C1 segment of cervical spinal cord (tissue), 14 donors: ENCODE measurements at places on chromosomes 11 and 22.

DNA sequence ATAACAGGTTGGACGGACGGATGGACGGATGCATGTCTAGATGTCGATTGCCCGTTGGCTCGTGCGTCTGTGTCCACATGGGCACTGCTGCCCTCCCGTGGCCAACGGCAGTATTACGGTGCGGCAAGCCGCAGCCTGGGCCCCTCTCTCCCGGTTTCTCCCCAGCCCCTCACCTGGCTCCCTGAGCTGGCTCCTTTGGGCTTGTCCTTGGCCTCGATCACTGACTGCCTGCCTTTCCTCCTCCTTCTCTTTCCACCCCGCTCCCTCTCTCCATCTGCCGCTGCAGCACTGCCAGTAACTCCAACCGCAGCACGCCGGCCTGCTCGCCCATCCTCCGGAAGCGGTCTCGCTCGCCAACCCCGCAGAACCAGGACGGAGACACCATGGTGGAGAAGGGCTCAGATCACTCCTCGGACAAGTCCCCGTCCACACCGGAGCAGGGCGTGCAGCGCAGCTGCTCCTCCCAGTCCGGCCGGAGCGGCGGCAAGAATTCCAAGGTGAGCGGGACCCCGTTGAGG, 77.3 kb downstream of the SCN3B start:
- peak; percentile 17 for DNase-seq

DNA sequence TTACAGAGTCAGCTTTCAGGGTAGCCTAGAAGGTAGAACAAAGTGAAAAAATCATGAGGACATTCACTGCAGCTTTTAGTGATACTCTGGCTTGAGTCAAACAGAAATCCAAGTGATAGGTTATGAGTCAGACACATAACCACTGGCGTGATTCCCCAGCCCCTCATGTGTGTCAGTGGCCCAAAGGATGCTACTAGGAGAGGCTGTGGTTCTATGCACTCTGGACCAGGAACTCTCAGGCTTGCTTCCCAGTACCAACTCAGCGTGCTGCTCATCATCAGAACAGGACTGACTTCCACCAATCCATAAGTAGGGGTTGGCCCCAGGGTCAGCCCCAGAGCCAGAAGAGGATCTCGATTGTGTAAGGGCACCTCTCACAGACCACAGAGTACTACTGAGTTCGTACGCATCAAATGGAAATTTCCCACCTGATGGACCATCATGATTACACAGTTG, 116.8 kb downstream of the MED15 start:
- no peak for DNase-seq

GRCh38 chr22:48628891-48629543, 1198.7 kb downstream of the BRD1 start:
- DNase-seq = no peak

DNA sequence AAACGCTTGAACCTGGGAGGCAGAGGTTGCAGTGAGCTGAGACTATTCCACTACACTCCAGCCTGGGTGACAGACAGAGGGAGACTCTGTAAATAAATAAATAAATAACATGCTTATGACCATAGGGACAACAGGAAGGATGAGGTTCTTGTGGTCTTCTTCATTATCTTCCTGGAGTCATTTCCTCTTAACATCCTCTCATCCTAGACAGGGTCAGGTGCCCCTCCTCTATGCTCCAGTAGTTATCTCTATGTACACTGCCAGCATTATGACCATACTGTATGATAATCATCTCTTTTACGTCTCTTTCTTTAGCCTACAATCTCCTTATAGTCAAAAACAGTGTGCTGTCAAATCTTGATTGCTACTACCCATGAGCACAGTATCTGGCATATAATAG, 17.7 kb downstream of the RAB30 start:
- DNase-seq = no peak

DNA sequence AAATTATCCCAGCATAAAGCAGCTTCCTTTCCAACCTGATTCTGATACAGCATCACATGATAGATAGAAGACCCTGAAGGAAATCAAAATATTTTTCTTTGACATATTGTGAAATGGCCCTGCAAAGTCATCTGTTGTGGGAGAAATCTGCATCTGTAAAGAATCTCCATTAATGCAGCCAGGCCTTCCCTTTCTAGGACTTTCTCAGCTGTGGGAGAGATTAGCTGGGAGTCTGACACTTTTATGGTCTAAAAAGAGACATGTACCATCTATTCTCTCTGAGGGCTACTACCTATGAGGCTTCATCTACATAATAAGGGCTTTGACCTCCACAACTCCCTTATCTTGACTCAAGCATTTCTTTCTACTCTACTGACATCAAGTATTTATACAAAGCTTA, 238.1 kb downstream of the SWAP70 start:
- DNase-seq = no peak

GRCh38 chr11:17385492-17385891, 3.0 kb downstream of the KCNJ11 start:
- no peak for DNase-seq

DNA sequence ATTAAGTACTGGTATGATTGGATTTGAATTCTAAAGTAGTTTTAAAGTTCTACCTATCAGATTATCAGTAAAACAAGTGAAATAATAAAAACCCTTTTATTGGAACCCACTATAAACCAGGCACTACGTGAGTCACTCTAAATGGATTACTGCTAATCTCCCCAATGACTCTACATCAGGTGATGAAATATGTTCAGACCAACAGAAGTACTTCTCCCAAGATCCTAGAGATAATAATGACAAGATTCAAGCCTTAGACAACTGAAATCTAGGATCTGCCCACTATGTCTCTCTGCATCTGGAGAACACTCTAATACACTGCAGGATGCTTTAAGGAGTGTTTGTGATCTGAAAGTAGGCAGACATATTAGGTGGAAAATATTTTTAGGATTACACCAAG, 652.1 kb upstream of the CHORDC1 start:
- no peak for DNase-seq

- DNase-seq = no peak
These were observed 13.8 kb upstream of the CCDC81 start for GRCh38 chr11:86360775-86361395.

- DNase-seq = no peak
These were observed 47.2 kb downstream of the PIWIL3 start for GRCh38 chr22:24727218-24727851.

DNA sequence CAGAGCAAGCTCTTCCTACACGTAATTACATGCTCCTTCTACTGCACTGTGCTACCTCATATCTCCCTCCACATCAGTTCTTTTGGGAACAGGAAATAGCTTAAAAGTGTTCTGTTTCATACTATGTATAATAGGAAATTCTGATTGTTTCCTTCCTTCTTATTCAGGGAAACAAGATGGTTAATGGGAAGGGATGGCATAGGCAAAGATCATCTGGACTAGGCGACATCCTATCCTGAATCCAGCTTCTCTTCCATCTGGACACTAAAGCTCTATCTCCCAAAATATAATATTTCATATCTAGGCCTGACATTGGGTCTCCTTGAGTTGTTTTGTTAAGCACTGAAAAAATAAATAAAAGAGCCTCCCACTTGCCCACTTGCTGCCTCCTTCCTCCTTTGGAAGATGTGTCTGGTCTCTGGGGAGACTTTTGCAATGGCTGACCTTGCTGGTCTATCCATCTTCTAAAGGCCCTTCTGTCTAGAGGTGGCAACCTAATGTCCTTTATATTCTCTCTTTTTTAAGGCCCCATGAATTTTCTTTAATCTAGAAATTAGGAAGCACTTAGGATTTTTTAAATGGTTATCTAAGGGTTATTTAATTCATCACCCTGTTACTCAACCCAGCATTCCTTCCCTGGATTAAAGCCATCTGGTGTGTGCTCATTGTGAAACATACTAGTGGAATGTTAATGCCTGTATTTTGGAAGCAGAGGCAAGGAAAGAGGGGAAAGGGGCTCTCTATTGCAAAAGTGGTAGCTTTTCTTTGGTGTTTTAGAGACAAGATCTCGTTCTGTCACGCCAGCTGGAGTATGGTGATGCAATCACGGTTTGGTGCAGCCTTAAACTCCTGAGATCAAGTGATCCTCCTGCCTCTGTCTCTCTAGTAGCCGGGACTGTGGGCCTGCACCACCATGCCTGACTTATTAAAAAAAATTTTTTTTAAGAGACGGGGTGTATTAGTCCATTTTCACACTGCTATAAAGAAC, 20.6 kb downstream of the CLMP start:
- DNase-seq = no peak

DNA sequence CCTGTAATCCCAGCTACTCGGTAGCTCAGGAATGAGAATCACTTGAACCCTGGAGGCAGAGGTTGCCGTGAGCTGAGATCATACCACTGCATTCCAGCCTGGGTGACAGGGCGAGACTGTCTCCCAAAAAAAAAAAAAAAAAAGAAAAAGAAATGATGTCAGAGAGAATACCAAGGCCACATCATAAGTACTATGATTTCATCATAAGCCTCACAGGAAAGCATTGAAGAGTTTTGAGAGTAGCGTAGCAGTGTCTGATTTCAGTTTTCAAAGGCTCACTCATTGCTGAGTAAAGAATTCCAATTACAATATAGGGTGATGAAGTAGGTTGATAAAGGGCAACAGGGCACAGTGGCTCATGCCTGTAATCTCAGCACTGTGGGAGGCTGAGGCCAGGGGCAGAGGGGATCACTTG, 88.8 kb downstream of the MRTFA start:
- no peak for DNase-seq

DNA sequence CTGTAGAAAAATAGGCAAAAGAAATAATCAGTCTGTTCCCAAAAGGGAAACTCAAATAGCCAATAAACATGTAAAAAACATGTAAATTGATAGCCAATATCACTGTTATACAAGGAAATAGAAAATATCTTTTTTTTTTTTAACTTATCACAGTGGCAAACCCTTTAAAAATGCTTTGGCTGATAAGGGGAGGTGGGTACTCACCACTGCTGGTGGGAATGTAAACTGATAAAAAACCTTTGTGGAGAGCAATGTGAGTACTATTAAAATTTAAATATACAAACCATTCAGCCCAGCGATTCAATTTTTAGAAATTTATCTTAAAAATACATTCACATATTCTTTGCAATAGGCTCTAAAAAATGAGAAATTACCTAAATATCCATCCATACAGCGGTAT, 3.6 kb downstream of the RPUSD4 start:
- DNase-seq = no peak

GRCh38 chr11:131642756-131643531, 272.5 kb downstream of the NTM start:
- DNase-seq = no peak

DNA sequence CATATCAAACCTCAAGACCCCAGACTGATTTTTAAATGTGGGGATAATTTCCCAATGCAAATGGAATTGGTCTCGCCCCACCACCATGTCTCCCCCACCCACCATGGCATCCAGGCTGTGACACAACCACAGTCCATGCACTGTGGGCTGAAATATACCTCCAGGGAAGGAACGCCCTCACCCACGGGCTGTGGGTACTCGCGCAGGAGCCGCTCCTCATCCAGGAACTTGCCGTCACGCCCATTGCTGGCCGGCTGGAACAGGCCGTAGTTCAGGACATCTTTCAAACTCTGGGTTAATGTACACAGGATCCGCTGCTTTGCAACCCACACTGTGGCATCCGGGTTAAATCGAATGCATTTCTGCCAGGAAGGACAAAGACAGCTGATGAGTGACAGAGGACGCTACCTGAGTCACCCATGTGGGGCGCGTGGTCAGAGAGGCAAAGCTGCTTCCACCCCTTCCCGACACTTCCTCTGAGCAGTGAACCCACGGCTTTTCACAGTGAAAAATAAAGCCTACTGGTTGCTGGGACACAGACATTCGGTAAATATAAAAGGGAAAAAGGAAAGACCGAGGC, 133.6 kb downstream of the SHANK2 start:
- no peak for DNase-seq

GRCh38 chr11:123249354-123249753, 54.3 kb upstream of the CLMP start:
- no peak for DNase-seq

GRCh38 chr11:66863428-66864125, 6.7 kb downstream of the LRFN4 start:
- DNase-seq = no peak

DNA sequence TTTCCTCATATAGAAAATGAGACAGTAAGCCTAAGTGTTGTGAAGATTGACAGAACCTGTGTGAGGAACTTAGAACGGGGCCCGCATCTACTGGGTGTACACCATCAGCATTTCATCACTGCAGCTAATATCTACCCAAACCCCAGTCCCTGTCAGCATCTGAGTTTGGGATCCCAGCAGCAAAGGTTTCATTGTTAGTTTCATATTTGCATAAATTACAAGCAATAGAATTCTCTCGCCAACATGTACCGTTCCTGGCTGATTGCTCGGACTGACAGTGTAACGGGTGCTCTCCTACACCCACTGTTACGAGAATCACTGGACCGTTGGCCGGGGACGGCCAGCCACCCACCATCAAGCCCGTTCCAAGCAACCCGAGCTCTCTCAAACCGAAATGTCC, 10.4 kb upstream of the TMPRSS6 start:
- DNase-seq = no peak

GRCh38 chr22:46769191-46769675, 6.8 kb downstream of the TBC1D22A start:
- DNase-seq = peak; percentile 67

DNA sequence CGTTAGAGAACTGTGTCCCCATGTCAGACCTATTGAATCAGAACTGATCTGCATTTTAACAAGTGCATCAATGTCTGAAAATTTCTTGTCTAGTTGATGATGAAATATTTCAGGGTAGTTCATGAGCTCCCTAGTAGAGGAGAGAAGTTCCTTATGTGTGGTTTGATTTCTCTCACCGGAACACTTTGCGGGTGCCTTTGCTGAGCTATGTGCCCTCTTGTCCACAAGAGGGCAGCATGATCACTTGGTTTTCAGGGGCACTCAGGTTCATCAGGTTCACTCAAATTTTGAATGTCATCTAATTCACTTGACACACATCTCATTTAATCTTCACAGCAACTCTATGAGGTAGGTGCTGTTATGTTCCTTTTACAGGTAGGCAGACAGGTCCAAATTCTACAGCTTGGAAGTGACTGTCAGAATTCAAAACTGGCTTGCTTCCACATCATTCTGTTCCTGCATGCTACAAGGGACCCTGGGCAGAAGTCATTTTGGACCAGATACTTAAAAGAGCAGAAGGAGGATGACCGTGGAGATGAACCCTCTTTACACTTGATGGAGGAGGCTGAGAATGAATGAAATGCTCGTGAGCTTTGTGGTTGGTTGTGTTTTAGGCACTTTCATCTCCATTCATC, 55.6 kb downstream of the P4HA3 start:
- no peak for DNase-seq

- DNase-seq = no peak
These were observed 279.8 kb downstream of the MIAT start for GRCh38 chr22:26937213-26937612.

DNA sequence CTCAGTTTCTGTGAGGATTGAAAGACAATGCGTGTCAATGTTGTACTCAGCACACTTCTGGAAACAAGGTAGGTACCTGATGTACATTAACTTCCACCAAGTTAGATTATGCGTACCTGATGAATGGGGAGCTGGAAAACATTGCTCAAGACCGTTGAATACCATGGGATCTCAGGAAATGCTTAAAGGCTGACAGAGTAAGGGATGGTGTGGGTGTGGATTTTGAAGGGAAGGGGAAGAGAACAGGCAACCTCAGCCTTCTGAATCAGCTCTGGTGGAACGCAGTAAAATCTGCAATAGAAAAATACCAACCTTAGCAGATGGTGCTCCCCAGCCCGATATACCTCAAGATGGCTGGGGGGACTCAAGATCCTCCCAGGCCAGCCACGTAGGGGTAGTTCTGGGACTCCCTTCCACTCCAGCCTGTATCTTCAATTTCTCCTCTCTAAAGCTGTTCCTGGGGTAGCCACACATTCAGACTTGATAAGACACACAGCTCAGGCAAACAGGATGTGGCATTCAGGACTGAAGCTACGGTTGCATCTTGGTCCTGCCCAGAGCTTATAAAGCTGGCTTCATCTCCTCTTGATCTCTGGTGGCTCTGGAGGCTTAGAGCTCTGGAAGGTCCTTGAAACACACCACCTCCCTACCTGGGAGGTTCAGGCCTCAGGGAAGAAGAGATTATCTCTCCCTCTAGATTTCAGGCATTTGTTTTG, 111.8 kb downstream of the CTNND1 start:
- DNase-seq = no peak
